Substantia nigra (tissue), 51 donors: ENCODE measurements at places on chromosomes 7 and 10.

DNA sequence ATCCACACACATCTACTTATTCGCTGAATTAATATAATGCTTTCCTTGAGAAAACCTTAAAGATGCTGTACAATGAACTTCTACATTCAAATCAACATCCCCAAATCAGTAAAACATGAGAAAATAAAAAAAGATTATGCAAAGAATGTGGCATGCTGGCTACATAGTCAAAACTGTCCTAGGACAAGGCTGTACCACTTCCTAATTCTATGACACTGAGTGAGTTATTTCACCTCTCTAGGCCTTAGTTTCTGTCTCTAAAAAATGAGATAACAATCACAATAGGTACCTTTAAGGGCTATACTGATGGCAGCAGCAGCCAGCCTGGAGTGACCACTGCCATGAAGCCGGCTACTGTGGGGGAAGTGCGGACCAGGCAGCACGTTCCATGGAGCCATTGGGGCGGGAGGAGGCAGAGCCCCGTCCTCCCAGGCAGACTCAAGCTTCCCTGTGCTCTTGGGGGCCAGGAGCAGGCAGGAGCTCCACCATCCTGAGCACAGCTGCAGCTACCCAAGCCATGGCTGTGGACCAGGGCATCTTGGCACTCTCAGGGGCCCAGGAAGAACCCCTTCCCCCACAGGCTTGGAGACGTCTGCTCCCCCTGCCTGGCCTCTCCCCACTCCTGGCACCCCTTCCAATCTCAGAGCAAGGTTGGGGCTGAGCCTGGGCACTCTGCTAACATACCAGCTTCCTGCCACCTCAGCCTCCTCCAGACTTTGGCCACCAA, 110.2 kb downstream of the ELAPOR2 start:
- no peak for DNase-seq

DNA sequence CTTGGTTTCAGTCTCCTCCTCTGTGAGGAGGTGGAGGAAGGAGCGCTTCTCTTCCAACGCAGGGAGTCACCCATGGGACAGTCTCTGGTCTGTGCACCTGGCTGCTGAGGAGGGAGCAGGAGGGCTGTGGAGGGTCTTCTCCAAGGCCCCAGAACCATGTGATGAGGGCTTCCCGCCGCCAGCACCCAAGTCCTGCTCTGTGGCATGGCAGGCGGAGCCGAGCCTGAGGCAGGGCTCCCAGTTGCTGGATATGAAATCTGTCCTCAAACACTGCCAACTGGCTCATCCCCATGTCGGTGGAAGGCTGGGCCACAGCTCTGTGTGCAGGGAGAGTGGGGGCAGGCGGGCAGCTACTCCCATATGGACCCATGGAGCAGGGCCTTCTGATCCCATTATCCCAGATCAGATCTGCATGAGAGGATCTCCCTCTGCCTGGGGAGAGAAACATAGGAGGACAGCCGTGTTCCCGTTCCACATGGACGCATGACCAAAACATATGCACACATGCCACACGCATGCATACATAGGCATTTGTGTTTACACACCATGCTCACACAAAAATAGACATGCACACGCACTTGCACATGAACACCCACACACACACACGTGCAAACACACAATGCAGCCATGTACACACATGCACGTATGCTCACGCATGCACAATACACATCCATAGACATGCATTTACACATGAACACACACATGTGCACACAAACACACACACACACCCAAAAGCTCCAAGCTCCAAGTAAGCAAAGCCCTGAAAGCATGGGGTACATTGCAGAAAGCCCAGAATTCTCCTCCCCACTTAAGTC, 38.8 kb upstream of the EN2 start:
- no peak for DNase-seq

- no peak for DNase-seq
These were observed 176.4 kb downstream of the ZNF248 start for GRCh38 chr10:37680716-37681616.

DNA sequence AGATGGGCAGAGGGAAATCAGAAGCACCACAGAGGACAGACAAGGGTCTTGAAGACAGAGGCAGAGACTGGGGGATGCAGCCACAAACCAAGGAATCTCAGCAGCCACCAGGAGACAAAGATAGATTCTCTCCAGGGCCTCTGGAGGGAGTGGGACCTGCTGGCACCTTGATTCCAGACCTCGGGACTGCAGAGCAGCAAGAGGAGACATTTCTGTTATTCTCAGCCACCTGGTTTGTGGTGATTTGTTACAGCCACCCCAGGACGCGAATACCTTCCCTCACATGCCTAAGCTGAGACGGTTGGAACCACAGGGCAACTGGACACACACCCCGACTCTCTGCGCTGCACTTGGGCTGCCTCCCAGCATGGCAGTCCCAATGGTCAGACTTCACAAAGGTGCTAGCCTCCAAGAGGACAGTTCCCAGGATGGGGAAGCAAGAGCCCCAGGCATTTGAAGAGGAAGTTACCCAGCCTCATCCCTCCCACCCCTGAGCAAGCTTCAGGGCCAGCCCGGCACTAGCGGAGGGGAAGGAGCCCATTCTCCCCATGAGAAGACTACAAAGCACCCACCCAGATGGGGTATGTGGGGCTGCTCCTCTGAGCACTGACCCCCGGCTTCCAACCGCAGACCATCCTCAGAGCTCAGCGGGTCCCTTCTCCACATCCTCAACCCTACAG, 104.6 kb upstream of the INSIG1 start:
- DNase-seq: no peak
